Urinary bladder (tissue), 4 donors: ENCODE measurements at places on chromosomes 2 and 18.

GRCh38 chr2:26043862-26044696 is 10.2 kb downstream of the RAB10 start:
- no peak for DNase-seq

- DNase-seq = no peak
Measured at GRCh38 chr18:36744261-36744876, 84.4 kb downstream of the TPGS2 start.

DNA sequence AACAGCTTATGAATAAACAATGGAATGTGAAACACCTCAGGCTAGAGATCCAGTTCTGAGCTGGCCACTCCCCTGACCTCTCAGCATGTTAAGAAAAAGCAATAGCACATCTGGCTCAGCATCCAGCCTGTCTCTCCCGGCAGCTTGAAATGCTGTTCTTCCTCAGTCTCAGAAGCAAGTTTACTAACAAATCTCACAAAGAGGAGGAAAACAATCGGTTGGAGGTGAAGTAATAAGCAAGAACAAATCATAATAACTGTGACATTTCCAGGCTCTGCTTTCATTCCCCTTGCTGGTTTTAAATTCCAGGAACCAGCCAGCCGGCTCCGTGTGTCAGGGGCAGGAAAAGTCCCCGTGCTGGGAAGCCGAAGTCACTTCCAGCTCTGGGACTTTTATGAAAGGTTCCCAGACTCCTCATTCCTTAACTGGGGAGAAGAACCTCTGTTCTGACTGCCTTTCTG is 133.9 kb upstream of the ARL4C start:
- no peak for DNase-seq

DNA sequence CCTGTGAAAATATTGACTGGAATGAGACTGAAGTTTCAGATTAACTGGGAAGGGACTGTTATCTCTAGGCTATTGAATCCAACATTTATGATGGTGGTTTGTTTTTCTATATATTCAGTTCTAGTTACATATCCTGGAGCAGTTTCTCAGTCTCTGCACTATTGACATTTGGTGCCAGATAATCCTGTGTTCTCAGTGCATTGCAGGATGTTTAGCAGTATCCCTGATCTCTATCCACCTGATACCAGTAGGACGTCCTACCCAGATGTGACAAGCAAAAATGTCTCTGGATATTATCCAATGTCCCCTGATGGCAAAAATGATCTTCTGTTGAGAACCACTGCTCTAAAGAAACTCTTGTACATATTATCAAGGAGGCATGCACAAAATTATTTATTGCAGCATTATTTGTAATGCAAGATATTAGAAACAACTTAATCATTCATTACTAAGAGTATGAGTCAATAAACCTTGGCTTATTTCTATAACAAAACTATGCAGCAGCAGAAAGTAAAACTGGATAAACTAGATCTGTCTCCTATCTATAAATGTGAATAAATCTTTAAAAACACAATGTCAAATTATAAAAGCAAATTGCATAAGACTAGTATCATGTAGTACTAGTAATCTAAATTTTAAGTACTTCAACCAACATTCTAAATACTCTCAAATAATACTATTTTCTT is 369.3 kb upstream of the RND3 start:
- no peak for DNase-seq

DNA sequence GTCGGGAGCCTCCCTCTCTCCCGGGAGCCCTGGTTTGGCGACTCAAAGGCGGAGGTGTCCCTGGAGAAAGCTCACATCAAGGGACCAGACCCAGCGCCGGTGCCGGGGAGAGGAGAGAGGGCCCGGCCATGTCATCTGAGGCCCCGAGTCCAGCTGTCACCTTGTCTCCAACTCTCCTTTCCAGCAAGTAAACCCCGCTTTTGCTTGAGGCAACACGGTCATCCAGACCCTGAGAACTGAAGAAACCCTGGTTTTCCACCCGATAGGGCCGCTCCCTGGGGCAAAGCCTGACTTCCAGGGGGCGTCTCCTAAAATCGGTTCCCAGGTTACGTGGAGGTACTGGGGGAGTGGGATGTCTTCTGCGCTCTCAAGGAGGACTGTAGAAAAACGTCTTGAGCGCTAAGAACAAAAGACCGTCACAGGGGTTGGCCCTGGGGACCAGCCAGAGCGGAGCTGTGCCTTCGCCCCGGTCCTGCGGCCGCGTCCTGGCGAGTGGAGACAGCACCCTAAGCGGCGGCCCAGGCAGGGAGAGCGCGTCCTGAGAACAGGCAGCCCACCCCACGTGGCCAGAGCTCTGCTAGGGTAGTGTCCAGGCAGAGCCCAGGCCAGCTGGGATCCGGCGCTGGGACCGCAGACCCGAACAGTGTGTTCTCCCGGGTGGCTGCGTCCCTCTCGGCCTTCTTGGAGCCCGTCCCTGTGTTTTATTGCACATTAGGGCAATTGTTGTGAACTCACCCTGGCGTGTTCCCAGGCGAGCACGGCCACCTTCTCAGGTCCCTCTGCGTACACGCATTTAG is 55.7 kb downstream of the TMEM18 start:
- no peak for DNase-seq

GRCh38 chr2:49943944-49944778 is 789.8 kb upstream of the FSHR start:
- DNase-seq = no peak
